Mesenchymal stem cell (in vitro differentiated cells and primary cell): ENCODE measurements at places on chromosomes 7 and 10.

DNA sequence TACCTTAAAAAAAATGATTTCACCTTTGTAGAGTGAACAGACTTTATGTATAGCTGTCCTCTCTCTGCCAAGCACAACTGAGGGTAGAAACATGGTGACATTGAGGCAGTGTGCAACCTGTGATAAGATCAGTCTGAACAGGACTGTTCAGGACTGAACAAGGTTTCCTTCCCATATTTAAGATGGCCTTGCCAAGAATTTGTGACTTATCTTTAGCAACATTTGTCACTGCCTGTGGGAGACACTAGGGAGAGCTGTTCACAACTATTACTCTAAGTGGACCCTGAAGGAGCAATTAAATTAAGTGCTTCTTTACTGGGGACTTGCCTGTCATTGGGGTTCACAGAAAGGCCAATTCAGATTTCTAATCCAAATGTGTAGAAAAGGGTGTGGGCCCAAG, 6.7 kb downstream of the OR13A1 start:
- DNase-seq, result no peak

DNA sequence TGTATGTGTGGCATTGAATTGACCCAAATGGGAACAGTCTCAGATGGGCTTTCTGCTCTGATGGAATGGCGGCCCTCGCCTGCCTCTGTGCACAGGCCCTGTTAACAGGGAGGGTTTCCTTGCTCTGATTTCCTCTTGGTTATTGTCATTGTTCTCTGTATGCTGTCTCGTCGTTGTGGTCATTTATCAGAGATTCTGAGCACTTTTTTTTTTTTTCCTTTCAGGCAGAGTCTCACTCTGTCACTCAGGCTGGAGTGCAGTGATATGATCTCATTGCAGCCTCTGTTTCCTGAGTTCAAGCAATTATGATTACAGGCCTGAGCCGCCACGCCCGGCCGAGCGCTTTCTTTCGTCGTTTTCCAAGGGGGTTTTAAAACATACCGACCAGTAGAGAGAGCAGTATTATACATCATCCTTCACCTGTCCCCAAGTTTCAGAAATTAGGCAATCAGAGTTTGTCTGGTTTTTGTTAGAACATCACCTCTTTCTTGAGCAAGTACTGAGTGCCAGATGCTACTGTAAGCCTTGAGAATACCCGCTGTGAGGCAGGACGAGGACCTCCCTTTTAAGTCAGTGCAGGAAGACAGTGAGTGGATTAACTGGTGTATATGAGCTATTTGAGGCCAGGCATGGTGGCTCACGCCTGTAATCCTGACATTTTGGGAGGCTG, 6.5 kb downstream of the CHST12 start:
- DNase-seq, result no peak

- peak; percentile 84 for DNase-seq
Measured at GRCh38 chr7:17986851-17987250, 40.8 kb downstream of the PRPS1L1 start.

DNA sequence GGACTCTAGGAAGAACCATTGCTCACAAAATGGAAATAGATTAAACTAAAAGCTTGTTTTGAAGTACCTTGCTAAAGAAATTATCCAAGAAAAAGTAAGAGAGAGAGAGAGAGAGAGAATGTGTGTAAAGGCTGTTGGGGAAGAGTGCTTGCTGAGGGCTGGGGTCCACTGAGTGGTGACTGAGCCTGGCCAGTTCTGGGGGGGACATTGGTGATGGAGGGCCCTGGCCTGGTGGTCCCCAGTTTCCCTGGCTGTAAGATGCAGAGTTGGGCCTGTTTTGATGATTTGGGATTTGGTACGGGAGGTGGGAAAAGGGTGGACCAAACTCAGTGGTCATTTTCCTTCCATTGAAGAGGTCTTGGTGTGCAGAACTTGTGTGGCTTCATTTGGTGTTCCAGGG, 880 bp downstream of the RAMP3 start:
- no peak for DNase-seq

GRCh38 chr7:85480666-85481065, 293.8 kb upstream of the SEMA3D start:
- DNase-seq, result no peak

DNA sequence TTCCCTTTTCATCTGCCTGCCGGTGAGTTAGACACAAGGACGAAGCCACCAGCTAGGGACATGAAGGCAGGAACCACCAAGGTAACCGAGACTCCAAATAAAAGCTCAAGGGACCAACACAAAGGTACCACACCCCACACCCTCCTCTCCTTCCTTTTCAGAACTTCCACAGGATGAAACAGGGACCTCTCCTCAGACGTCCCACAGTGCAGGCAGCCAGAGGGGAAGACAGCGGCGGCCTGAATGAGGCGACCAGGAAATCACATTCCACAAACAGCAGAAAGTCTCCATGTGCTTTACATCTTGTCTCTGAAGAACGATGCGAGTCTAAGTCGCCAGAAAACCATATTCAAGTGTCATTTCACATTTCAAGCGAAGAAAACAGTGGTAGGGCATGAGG, 97.8 kb downstream of the DIP2C start:
- no peak for DNase-seq

- DNase-seq, result no peak
Measured at GRCh38 chr10:128626397-128627000, 500.3 kb upstream of the MKI67 start.

DNA sequence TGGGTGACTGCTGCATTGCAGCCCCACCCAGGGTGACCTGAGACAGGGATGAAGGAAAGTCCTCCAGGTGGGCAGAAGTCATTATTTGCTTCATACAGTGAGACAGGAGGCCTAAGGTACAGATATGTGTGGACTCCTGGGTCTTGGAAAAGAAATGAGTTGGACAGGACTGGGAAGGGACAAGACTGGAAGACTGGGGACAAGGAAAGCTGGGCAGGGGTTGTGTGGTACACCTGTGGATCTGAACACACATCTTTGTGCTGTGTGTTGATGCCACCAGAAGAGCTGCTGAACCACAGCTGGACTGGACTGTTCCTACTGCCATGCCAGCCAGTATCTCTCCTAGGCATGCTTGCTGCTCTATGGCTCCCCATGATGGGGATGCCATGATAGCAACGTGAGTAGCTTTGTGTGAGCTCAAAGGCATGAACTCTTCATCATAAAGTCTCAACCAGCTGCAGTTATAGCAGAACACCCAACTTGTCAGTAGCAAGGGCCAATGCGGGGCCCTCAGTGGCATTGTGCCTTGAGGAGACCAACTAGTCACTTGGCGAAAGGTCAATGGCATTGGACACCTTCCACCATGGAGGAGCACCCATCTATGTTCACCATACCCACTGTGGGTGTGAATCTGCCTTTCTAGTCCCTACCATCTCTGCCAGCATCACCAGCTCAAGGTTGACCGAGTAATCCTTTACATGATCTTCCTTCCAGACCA, 76.0 kb upstream of the GRB10 start:
- no peak for DNase-seq

- peak; percentile 49 for DNase-seq
Measured at GRCh38 chr7:134943785-134944400, 42.4 kb upstream of the AGBL3 start.

DNA sequence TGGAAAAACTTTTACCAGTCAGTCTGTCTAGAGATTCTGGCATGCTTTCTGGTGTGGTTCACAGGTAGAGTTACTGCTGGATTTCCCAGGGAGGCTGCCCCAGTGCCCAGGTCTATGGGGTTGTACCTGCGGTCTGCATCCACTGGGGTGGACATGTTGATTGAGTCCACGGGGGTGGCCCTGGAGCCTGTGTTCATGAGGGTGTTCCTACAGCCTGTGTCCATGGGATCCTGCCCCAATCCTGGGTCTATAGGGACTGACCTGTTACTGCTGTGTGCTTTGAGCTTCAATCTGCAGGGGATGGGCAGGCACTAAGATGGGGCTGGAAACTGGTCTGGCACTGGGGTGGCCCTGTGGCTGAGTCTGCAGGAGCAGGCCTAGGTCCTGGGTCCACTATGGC, 54.5 kb upstream of the PRPS1L1 start:
- no peak for DNase-seq

DNA sequence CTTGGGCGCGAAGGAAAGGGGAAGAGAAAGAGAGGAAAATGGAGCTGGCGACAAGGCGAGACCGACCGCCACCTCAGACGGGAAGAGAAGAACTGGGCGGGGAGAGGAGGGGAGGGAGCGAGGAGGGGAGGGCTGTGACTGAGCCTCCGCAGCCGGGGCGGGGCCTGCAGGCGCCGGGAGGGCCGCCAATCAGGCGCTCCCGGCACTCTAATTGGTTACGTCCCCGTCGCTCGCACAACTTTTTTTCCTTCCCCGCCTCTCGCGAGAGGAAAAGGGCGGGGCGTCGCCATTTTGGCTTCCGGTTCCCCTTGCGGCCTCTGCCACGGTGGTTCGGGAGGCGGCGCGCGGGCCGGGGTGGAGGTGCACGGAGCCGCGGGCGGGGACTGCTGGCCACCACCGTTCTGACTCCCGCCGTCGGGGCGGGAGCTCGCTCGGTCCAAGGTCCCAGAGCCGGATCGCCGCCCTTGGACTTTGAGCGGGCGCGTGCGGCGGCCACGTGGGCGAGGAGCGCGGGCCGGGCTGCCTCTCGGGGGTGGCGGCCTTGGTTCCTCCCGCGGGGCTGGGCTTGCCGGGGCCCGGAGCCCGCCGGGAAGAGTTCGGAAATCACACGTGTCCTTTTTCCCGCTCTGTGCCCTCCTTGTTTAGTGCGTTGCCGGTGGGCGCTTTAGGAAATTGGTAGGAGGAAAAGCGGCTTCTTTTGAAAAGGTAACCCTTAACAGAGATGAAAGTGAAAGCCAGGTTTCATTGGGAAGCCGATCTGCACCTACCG, at the start of gene GDI2:
GDI2 (minus strand) TSS at position 94 of the 769 bp plus-strand sequence. CDS start 176 bp downstream, outside the sequence.
- peak; percentile 98 for DNase-seq

DNA sequence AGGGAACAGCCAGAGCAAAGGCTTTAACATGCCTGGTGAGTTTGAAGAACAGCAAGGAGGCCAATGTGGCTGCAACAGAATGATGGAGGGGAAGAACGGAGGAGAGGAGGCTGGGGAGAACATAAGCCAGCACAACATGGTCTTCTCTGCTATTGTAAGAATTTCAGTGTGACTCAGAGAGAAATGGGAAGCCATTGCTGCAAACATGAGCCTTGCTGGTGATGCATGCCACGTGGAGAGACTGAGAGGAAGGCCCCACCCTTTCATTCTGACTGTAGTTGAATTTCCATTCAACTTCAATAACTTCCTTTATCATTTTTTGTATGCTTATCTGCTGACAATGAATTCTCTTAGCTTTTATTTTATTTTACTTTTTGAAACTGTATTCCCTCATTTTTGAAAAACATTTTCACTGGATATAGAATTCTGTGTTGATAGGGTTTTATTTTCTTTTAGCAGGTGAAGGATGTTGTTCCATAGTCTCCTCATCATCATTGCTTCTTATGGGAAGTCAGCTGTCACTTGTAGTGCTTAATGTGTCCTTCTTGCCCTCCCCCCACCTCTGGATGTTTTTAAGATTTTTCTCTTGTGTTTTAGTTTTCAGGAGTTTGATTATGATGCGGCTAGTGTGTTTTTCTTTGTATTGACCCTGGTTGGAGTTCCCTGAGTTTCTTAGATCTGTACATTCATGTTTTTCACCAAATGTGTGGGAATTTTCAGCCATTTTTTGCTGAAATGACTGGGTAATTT, 46.4 kb upstream of the LEP start:
- DNase-seq, result no peak

GRCh38 chr7:158097453-158098124, 490.0 kb downstream of the PTPRN2 start:
- no peak for DNase-seq

DNA sequence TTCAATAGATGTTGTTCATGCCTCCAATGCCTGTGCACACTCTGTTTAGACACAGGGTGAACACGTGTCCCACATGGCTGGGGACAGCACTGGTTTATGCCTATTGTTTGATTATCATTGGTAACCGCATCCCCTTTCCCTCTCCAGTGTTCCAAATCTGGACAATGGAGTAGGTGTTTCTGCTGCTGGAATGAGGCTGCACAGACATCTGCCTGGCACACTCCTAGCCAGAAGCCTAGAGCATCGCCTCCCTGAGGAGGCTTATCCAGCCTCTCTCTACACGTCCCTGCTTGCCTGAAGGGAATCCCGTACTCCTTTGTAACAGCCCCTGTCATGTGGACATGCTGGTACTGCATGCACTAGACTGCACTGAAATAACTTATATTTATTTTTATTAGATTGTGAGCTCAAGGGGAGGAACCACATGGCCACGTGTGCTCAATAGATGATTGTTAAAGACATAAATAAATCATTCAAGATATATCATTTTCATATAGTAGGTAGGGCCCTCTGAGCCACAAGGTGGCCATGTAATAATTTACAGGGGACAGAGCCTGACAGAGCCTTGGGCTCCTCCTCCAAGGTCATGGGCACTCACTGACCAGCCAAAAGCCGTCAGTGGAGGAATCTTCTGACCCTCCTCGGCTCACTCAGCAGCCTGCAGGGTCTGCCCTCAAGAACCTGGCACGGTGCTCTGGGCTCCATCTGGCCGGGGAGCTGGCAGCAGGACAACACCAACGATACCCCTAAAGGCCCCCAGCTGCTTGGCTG, 310.9 kb upstream of the ZNF32 start:
- no peak for DNase-seq

- DNase-seq, result no peak
Measured at GRCh38 chr7:423312-424260, 96.1 kb downstream of the PDGFA start.

DNA sequence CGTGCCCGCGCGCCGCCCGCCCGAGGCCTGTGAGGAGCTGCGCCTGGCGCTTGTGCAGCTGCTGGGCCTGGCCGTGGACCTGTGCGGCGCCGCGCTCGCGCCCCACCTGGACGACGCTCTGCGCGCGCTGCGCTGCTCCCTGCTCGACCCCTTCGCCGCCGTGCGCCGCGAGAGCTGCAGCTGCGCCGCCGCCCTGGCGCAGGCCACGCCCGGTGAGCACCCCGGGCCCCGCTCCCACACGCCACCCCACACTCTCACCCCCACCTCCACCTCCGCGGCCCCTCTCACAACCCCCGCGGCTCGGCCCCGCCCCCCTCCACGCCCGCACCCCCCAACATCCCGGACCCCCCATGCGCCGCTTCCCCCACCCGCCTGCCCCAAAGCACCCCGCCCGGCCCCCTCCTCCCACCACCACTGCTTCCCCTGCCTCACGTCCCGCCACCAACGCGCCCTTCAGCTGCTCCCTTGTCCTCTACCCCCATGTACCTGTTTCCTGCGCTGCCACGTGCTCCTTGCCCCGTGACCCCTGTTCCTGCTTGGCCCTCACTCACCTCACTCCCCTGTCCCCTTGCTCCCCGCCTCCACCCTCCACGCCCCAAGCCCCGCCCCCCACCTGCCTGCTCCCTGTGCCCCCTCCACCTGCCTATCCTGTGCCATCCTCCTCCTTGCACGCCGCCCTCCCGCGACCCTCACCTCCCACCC, at the start of gene PRKAR1B:
PRKAR1B (minus strand) TSS at position 178 of the 702 bp plus-strand sequence. CDS start 15,776 bp downstream, outside the sequence.
- DNase-seq, result no peak

DNA sequence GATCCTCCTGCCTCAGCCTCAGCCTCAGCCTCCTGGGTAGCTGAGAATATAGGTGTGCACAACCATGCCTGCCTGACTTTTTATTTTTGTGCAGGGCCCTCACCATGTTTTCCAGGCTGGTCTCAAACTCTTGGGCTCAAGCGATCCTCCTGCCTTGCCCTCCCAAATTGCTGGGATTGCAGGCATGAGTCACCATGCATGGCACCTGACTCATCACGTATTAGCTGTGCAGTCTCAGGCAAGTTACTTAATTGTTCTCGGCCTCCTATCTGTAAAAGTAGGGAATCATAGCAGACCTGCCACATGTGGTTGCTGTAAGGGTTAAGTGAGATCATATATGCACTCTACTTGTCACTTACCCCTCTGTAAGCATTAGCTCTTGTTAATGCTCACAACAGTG, 117.2 kb downstream of the ANLN start:
- peak; percentile 35 for DNase-seq
